ENCODE measurements at places on chromosomes 1 and 21.
A peak's percentile ranks its signal among the peaks of the same experiment; 100 is the strongest.

- peak; percentile 55 for DNase-seq
These were observed 25.3 kb downstream of the ADAM30 start for GRCh38 chr1:119870917-119871596.

- peak; percentile 56 for DNase-seq
These were observed 6.4 kb downstream of the TGFB2 start for GRCh38 chr1:218351391-218352074.

- no peak for DNase-seq
These were observed 843 bp downstream of the DIP2A start for GRCh38 chr21:46459356-46460112.

DNA sequence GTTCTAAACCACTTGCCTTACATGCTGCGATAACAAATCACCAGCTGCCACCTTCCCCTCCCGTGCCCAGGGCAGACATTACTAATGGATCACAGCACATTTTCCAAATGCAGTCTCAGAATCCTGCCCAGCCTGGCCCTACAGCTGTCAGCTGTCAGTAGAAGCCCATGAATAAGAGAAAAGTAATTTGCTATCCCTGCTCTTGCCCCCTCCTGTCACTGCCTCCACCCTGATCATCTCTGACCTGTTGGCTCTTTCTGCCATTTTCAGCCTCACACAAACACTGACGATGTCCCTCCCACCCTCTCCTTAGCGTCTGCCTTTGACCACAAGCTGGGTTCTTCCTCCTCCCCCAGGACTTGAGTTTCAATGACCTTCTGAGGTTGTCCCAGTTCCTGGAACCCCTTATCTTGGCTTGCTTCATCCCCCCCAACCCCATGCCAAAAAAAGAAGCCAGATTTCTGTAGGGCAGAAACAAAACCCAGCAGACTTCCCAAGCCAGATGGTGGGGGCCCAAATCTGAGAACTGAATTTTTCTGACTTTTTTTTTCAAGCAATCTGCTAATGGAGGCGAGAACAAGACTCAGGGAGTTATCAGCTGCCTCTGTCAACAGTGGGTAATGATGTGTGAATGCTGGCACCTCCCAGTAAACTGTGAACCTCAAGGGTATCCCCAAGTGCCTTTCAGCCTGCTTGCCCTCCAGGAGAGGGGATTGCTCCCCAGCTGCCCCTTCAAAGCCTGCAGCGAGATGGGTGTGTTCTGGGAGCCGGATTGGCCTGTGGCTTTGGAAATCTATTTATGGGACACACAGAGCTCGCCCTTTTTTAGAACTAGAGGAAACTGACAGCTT, 216.5 kb upstream of the VAMP3 start:
- DNase-seq: no peak

DNA sequence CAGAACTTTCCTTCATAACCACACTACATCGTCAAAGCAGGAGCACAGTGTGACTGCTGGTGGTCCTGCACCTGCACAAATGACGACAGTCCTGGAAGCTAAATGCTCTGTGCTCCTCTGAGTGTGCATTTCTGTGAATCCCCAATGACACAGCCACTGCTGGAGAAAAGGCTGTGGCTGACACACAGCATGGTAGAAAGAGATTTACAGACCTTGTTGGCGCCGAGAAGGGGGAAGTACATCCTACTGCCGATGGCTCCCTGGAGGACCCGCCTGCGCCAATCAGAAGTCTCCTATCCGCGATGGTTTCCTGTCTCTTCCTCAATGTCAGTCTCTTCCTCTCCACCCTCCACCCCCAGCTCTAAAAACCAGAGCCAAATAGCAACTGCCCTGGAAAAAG, 115.4 kb upstream of the RAB4A start:
- DNase-seq: no peak

DNA sequence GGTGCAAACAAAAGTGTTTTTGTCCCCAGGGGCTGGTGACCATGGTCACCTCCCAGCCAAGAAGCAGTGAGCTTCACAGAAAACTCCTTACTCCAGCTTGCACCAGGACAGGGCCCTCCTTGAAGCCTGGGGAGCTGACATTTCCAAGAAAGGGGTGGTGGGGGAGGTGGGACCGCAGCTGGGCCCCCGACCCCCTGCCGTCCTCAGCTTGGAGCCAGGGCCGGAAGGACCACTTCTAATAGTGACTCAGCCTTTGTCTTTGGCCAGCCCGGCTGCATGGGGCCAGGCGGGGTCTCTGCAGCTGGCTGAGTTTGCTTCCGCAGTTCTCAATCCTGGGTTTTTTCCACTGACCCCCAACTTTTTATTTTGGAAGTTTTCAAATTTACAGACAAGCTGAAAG, 136.5 kb upstream of the POU3F1 start:
- DNase-seq: no peak

DNA sequence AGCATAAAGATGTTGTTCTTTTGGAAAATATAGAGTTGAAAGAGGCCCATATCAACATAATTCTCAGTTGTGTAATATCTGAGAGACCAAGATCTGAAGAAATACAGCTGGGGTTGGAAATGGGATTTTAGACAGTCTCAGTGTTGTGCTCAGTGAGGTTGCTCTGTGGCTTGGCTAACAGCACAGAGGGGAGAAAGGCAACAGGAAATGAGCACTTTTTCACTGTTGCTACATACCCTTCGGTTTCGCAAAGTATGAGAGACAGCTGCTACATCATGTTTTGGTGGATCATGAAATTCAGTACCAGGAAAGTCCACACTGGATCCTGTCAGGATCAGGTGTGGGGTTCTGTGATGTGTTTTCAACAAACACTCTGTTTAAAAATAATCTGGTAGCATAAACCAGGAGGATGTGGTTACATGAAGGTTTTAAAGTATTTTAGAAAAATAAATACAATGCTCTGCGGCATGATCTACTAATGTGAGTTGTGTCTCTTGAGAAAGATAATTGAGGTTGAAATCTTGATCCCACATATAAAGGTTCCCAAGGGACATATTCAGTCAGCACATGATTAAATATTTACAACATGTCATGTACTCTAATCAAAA, 7.0 kb upstream of the GPR88 start:
- DNase-seq: no peak

- no peak for DNase-seq
These were observed 72.7 kb downstream of the SMYD3 start for GRCh38 chr1:246434335-246434734.

GRCh38 chr1:37755290-37755689, 9.6 kb downstream of the EPHA10 start:
- no peak for DNase-seq

- DNase-seq: no peak
These were observed 9.3 kb downstream of the AHCYL1 start for GRCh38 chr1:109993885-109994284.

DNA sequence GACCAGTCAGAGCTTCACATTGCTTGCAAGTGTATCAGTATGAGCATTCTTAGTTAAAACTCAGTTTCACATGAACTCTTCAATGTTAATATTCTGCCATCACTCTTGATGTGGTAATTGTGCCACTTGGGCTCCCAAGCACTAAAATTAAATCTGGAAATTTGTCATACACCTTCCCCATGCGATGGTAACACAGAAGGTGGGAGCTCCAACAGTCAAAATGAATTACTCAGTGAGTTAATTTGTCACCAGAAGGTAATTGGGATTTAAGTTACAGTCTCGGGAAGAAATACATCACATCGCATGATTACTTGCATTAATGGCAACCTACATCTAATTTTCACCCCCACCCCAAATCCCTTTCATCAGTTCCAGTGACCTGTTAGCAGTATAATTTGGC, 376.5 kb upstream of the DAB1 start:
- DNase-seq: no peak

DNA sequence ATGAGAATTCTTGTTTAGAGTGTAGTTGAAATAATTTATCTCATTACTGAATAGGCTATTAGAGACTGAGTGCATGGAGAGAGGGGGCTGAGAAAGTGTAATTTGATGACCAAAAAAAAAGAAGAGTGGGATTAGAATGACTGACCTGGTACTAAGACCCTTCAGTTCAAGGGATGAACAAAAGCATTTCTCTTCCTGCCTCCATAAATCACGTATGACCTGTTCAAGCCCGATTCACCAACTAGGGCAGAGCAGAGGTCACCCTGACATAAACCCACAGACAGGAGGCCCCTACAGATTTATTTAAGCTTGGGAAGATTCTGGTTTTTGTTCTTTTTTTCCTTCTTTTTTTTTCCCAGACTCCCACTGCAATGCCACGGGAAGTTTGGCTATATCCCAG, 123.7 kb upstream of the COP1 start:
- DNase-seq: no peak

DNA sequence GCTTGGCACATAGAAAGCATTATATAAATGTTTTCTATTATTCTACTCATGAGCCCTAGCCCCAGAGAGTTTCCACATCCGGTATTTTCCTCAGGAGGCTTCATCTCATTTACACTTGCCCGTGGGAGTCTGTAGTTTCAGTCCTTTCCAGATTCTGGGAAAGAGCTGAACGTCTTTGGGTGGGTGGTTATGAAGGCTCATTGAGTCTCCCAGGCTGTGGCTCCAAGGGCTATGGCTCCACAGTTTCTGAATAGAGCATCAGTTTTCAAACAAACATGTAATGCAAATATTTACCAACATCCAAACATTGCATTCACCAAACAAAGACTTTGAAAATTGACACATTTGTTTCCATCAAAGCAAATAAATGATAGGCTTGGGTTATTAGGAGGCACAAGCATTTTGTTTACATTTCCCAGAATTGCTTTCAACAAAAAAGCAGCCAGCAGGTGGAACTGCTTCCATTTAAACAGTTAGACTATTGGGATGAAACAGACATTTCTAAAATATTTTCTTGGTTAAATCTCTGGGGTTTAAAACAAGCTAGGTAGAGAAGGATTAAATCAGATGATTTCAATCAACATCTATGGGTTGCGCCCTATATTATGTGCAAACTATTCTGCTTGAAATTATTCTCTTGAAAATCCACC, 1.3 kb upstream of the LEMD1 start:
- DNase-seq: no peak

DNA sequence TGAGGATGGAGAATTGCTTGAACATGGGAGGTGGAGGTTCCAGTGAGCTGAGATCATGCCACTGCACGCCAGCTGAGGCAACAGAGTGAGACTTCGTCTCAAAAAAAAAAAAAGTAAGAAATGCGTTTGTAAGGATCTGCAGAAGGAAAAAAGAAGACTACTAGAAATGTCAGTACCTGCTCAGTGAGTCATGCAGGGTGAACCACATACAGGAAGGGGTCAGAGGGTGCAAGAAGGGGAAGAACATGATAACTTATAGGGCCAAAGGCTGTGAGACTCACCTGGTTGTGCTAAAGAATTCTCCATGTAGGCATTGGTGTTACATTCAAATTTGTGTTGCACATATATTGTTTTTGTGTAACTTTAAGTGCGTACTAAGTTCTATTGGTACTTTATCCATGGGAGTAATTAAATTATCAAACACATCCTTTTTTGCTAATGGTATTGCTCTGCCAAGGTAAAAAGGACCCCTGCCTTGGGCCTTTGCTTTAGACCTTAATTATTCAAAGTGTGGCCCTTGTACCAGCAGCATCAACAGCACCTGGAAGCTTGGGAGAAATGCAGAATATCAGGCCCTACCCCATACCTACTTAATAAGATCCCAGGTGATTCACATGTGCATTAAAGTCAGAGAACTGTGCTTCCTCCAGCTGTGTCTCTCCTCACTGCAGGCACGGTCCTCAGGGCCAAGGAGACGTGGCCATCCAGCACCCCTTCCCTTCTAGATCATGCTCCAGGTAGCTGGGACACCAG, 96.4 kb upstream of the PPP2R5A start:
- DNase-seq: no peak

DNA sequence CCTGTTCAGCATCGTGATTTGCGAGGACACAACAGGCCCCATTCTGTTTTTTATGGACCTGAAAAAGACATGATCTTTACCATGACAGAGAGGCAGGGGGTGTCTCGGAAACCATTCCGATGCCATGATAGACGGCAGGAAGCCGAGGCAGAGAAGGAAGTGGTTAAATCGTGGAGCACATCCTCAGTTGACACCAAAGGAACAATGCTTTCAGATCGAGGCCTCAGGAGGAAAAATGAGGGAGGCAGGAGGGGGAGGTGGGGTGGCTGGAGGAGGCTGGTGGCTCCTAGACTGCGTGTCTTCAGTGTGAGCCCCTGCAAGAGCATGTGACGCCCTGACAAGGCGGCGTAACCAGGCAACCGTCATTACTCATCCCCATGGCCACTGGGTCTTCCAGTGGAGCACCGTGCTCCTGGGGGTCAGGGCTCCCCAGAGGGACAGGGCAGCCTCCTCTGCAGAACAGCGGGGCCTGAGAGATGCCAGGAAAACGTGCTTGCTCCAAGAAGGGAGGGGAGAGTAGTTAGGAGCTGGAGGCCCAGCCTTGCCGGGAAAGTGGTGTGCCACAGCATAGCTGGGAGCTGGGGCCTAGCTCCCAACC, 172.8 kb upstream of the TMEM51 start:
- DNase-seq: no peak

GRCh38 chr1:204222764-204223055, 8.9 kb upstream of the GOLT1A start:
- DNase-seq: no peak

GRCh38 chr1:29939079-29939478, 702.8 kb downstream of the PTPRU start:
- DNase-seq: no peak

DNA sequence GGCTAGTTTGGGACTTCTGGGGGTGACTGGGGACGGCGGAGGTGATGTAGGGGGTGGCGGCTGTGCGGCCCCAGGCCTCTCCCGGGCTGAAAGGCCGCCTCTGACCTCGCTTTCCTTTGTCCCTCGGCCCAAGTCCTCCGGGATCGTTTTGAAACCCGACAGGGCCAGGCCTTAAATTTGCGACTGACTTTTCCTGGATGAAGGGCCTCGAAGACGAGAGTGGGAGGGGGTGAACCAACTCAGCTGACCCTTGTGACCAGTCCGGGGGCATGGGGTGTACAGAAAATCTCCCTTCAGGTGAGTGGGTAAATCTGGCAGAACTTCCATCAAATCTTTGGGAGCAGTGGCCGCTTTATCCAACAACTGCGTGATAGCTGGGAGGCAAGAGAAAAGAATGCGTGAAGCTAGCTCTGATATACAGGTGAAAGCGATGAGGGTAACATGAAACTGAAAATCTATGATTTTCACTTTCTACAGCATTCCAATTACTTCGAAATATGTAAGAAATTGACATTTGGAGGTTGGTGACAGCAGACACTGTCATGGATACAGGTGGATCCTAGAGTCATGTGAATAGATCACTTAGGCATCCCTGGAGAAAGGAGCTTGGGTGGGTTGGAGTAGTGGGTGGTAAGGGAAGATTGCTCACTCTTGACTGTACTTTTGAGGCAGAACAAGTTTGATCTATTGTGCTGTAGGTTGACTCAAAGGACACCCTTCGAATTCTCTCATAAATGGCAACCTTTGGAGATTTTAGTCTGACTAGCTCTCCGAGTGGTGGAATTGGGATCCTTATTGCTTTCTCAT, 885 bp downstream of the AHCYL1 start:
- no peak for DNase-seq

GRCh38 chr1:6472391-6472790, 6.4 kb upstream of the TNFRSF25 start:
- DNase-seq: no peak

GRCh38 chr1:160367516-160367900, 637 bp downstream of the NHLH1 start:
- DNase-seq: no peak
